ENCODE measurements at places on chromosomes 2 and 18. TPM values are rescaled to one million over a fixed set of nuclear protein-coding genes. Genes with fewer than 3 reads are reported as not detected.

GRCh38 chr2:126543081-126543480, 112.9 kb upstream of the GYPC start:
- H3K4me3 ChIP-seq = no peak overlapping the region
- DNase-seq = no peak
- no peaks in the 10 kb centered on the region for H3K4me1 ChIP-seq
- no peak overlapping the region for H3K27ac ChIP-seq
- H3K36me3 ChIP-seq = no peaks in the 10 kb centered on the region

GRCh38 chr2:2107141-2107540, 223.9 kb downstream of the MYT1L start:
- no peaks in the 10 kb centered on the region for H3K27me3 ChIP-seq
- no peak for DNase-seq
- H3K27ac ChIP-seq = no peak overlapping the region
- H3K4me3 ChIP-seq = no peak overlapping the region
- peaks cover 3% of the 10 kb centered on the region for H3K36me3 ChIP-seq

DNA sequence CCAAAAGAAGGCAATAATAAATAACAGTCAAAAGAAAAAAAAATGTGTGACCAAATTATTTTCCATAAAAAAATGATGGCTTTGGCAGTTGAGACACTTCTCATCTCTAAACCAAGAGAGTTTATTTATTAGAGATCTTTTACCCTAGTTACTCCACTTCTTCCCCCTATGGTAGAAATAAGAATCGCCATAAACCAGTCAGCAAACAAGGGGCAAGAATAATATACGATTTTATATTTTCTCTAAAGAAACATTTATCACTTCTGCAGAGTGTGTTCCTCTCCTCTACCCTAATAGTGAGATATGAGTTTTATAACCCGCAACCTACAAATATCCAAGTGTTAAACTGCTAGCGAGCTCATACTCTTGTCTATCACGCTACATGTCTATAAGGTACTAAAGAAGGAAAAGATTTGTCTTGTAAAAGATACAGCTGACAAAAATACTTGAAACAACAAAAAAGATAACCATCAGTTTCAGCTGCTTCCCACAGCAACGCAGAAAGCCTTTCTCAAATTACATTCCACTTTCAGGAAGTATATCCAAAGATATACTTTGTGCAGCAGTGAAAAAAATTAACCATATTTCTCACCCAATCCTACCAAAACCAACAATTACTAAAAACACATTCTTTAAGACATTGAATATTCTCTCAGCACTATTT, 2.3 kb downstream of the RNF103 start:
- peak overlapping the region; percentile 81 for H3K4me3 ChIP-seq
- H3K36me3 ChIP-seq = no peaks in the 10 kb centered on the region

DNA sequence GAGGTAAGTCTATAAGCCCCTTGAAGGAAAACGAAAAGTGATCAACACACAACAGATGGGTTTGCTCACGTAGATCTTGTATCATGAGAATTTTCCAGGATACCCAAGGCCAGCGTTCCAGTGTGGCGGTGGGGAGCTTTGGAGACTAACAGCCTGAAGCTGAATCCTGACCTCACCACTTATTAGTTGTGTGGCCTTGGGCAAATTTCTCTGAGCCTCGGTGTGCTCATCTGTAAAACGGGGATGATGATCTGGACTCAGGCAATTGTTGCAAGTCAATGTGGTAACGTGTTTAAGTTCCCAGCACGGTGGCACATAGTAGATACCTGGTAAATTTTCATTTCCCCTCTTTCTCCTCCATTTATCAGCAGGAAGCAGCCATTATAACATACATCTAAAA, 68.3 kb downstream of the VWA3B start:
- no peaks in the 10 kb centered on the region for H3K36me3 ChIP-seq
- H3K4me1 ChIP-seq = peaks cover 4% of the 10 kb centered on the region
- no peak overlapping the region for H3K4me3 ChIP-seq
- no peak overlapping the region for H3K27ac ChIP-seq

Gene GREB1
- total RNA-seq = 36.6 TPM

GRCh38 chr2:20543469-20544152, 96.7 kb downstream of the RHOB start:
- H3K4me3 ChIP-seq = no peak overlapping the region
- peak overlapping the region; percentile 59 for H3K27ac ChIP-seq
- no peaks in the 10 kb centered on the region for H3K27me3 ChIP-seq
- no peaks in the 10 kb centered on the region for H3K36me3 ChIP-seq

DNA sequence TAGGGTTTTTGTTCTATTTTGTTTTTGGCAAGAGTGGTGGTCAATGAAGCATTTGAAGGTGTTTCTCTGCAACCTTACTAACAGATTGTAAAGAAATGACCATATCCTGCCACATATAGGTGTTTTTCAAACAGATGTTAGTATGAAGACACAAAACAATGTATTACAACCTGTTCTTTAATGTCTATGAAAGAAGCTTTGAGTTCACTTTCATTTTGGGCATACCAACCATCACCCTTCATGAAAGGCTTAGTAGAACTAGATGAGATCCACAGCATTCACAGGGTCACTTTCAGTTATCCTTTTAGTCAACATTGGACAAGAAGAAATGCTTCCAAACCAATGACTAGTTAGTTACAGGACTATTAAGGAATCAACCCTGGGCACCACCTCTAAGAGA, 95.1 kb downstream of the EHBP1 start:
- no peaks in the 10 kb centered on the region for H3K27me3 ChIP-seq
- H3K27ac ChIP-seq = no peak overlapping the region
- H3K36me3 ChIP-seq = no peaks in the 10 kb centered on the region
- DNase-seq = no peak
- H3K4me1 ChIP-seq = no peaks in the 10 kb centered on the region
- no peak overlapping the region for H3K4me3 ChIP-seq

Gene RANBP2
- total RNA-seq = 104 TPM

Gene RAB6D
- total RNA-seq = 0.88 TPM

- no peak for DNase-seq
- H3K27me3 ChIP-seq = no peaks in the 10 kb centered on the region
- no peak overlapping the region for H3K27ac ChIP-seq
Measured at GRCh38 chr18:13613591-13614501, 112.5 kb downstream of the FAM210A start.

Gene SERPINB10
- total RNA-seq = 0.33 TPM

Gene FAM237A
- total RNA-seq = not detected

GRCh38 chr18:22088029-22088428, 81.4 kb upstream of the GATA6 start:
- no peak for DNase-seq

DNA sequence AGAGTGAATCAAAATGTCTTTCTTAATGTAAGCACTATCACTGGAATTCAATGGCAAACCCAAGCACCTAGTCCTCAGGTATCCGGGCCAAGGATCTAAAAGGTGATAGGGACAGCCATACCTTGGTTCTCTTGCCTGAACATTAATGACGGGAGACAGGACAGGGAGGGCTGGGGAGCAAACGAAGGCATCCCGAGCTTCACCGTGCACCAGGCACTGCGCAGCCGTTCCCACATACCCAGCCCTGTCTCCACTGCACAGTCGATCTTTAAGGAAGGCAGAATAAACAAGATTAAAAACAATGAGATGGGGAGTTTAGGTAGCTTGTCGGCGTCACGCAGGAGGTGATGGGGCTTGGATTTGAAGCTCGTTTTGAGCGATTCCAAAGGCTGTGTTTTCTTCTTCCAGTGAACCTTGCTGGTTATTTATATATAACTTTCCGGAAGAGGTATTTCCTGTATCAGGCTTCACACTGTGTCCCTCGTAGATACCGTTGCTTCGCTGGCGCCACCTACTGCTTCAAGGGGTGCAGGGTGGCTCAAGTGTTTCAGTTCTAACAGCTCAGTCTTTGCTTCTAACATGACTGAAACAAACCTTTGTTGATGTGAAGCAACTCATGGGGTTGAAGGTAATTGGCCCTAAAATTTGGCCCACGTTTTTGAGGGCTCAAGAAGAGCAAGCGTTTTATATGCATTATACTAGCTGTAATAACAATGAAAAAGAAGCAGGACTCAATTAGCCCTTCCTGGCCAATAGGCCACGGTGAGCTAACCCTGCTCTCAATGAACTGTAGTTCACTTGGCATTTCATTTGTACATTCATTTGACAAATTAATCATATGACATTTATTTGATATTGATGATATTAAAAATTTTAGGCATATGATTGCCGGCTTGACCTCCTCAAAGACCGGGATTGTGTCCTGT, 77.4 kb downstream of the DCDC2C start:
- H3K36me3 ChIP-seq = no peaks in the 10 kb centered on the region
- H3K27me3 ChIP-seq = no peaks in the 10 kb centered on the region
- H3K4me1 ChIP-seq = peaks cover 9% of the 10 kb centered on the region

- no peak for DNase-seq
- H3K27me3 ChIP-seq = no peaks in the 10 kb centered on the region
- H3K4me1 ChIP-seq = no peaks in the 10 kb centered on the region
- H3K36me3 ChIP-seq = no peaks in the 10 kb centered on the region
- H3K4me3 ChIP-seq = no peak overlapping the region
- no peak overlapping the region for H3K27ac ChIP-seq
Measured at GRCh38 chr2:134234535-134234934, 19.3 kb upstream of the MGAT5 start.

GRCh38 chr2:204795156-204795555, 249.9 kb downstream of the PARD3B start:
- H3K4me1 ChIP-seq = no peaks in the 10 kb centered on the region
- H3K27me3 ChIP-seq = no peaks in the 10 kb centered on the region
- H3K27ac ChIP-seq = no peak overlapping the region
- no peak overlapping the region for H3K4me3 ChIP-seq

- no peaks in the 10 kb centered on the region for H3K36me3 ChIP-seq
- no peak for DNase-seq
- no peak overlapping the region for H3K4me3 ChIP-seq
- H3K4me1 ChIP-seq = no peaks in the 10 kb centered on the region
- no peak overlapping the region for H3K27ac ChIP-seq
- H3K27me3 ChIP-seq = no peaks in the 10 kb centered on the region
Measured at GRCh38 chr2:215870088-215870490, 143.3 kb downstream of the MREG start.

GRCh38 chr18:64337018-64337417, 188.1 kb upstream of the LINC00305 start:
- H3K36me3 ChIP-seq = no peaks in the 10 kb centered on the region
- DNase-seq = no peak
- H3K4me1 ChIP-seq = no peaks in the 10 kb centered on the region
- H3K4me3 ChIP-seq = no peak overlapping the region
- no peak overlapping the region for H3K27ac ChIP-seq

GRCh38 chr2:10536569-10537133, 88.5 kb upstream of the ODC1 start:
- H3K27me3 ChIP-seq = no peaks in the 10 kb centered on the region
- DNase-seq = no peak
- no peaks in the 10 kb centered on the region for H3K36me3 ChIP-seq
- H3K4me1 ChIP-seq = peaks cover 6% of the 10 kb centered on the region
- H3K27ac ChIP-seq = no peak overlapping the region

DNA sequence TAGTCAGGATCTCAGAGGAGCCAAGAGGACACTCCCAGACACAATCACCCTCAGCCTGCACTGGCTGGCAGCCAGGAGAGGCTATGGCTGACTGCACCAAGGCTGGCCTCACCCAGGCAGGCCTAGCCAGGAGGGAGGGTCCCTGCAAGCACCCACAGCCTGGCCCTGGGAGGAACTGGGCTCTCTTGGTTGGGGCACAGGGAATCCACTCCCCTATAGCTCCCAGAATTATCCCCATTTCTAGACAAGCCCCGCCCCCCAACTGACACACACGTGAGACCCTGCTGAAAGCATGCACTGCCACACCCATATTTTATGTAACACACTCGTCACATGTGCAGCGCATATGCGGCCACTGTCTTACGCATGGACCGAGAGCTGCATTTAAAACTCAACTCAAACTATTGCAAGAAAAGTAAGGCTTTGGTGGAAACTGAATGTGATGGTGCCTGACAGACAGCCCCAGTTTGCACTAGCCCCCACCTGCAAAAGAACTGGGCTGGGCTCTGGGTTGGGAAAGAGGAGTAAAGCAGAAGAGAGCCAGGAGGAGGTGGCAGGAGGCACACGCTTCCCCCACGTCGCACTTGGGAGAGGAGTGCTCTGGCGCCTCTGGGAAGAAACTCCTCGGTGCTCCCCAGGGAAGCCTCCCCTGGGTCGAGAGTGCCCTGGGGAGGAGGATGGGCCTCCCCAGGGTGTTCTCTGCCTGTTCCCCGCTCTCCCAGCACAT, 28.9 kb upstream of the ARHGEF4 start:
- H3K4me1 ChIP-seq = peaks cover 7% of the 10 kb centered on the region
- H3K27ac ChIP-seq = no peak overlapping the region
- DNase-seq = no peak

- no peaks in the 10 kb centered on the region for H3K36me3 ChIP-seq
- H3K4me1 ChIP-seq = peaks cover 23% of the 10 kb centered on the region
- H3K4me3 ChIP-seq = no peak overlapping the region
- no peak overlapping the region for H3K27ac ChIP-seq
- no peak for DNase-seq
Measured at GRCh38 chr2:119736021-119736420, 23.7 kb upstream of the PTPN4 start.

DNA sequence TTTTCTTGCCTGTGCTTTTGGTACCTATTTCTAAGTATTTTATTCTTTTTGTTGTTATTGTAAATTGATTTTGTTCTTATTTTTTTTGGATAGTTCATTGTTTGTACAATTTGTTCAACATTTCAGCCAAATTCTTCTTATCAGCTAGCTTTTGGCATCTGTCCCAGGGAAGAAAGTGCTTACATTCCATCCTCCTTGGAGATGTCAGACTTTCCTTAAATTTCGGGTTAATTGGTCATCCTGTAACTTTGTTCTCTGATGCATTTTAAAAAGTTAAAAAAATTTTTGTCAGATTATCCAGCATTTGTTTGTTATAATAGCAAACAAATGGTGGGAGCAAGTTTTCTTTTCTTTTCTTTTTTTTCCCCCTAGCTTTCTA, 60.3 kb downstream of the PTH2R start:
- H3K4me3 ChIP-seq = no peak overlapping the region
- H3K36me3 ChIP-seq = no peaks in the 10 kb centered on the region
- no peaks in the 10 kb centered on the region for H3K27me3 ChIP-seq
- H3K4me1 ChIP-seq = no peaks in the 10 kb centered on the region

Gene HDHD2
- total RNA-seq = 46.8 TPM

Gene PAX8
- 7.0 TPM for total RNA-seq

DNA sequence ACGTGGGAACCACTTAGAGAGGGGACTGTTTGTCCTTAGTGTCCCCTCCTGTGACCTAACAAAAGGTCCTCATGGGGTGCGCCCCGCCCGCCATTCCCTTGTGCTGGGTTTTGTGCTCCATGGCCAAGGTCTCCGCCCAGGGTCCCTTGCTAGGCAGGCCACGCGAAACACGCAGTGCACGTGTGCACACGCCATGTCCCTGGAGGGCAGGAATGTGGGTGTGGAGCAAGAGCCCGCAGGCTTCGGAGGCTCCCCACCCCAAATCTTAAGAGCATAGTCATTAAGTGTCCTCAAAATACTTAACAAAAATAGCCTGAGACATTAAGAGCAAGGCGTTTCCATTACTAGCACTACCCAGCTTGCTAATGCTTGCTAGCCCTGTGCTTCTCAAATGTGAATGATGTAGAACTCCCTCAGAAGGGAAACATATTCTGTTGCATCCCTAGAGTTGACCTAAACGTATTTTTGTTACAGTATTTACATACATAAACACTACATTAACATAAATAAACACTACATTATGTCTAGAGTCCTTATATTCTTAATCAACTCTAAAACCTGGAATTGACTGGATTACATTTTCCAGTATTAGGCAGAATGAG, 117.6 kb upstream of the APCDD1 start:
- DNase-seq = no peak
- H3K4me1 ChIP-seq = no peaks in the 10 kb centered on the region
- no peak overlapping the region for H3K27ac ChIP-seq
- H3K27me3 ChIP-seq = no peaks in the 10 kb centered on the region
- no peaks in the 10 kb centered on the region for H3K36me3 ChIP-seq

Gene TBR1
- 0.10 TPM for total RNA-seq

Measured in spinal cord (tissue), 10 donors.